ENCODE measurements at places on chromosomes 5 and 9.

- no peak for DNase-seq
Observed at GRCh38 chr9:37371565-37372464, 50.7 kb upstream of the GRHPR start.

DNA sequence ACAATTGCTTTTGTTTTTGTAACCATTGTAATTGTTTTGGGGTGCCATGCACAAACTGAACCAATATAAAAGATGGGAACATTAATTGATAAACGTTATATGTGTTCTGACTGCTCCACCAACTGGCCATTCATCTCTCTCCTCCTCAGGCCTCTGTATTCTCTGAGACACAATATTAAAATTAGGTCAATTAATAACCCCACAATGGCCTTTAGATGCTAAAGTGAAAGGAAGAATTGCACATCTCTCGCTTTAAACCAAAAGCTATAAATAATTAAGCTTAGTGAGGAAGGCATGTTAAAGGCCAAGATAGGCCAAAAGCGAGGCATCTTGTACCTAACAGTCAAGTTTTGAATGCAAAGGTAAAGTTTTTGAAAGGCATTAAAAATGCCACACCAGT is 448.4 kb upstream of the ITGA1 start:
- DNase-seq = no peak

- DNase-seq = no peak
Observed at GRCh38 chr5:14142202-14142826, 828 bp upstream of the TRIO start.

DNA sequence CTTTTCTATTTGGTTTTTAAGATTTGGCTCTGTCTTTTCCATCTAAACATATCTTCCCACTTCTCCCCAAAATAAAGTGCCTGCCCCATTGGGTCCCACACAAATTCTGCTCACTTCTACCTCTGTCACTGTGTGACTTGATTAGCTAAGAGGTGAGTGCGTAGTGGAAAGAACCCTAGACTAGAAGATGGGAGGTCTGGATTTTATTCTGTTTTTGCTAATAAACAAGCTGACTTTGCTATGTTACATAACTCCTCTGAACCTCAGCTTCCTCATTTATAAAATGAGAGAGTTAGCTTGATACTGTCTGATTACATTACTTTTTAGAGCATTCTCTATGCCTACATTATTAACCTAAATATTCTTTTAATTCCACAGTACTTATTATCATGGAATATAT is 51.3 kb upstream of the PTGER4 start:
- DNase-seq = no peak

GRCh38 chr5:132219981-132220380 is 7.7 kb downstream of the P4HA2 start:
- DNase-seq = no peak
